ENCODE measurements at places on chromosomes 16 and 17.
A peak's percentile ranks its signal among the peaks of the same experiment; 100 is the strongest.

DNA sequence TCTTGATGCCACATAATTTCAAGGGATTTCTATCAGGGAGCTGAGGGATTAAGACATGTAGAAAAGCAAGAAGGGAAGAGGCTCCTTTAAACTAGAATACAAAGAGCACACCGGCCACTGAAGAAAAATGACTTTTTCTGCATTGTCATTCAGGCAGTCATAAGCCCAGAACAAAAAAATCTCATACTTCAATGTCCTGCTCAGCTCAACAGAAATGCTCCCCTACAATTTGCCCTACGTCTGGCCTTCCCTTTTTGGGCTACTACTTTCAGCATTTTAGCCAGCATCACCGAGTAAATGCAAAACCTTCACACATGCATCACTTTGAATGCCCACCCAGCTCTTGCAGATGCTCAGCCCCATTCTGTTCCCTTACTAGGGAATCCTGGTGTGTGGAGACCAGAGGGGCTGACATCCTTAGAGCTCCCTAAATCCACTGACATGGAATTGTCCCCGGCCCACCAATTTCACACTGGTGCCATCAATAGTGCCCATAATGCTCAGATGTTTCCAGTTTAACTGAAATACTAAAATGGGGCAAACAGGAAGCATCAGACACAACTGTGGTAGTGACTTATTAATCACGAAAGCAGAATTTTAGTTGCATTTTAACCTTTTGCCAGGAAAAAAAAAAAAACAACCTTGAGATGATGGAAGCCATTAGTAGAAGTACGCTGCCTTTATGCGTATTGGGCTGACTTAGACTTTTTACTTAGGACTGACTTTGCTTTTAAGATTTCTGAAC, 2.7 kb downstream of the MAP3K14 start:
- peaks cover 66% of the 10 kb centered on the region for H3K36me3 ChIP-seq
- H3K27ac ChIP-seq, result peak overlapping the region; percentile 99
- H3K4me3 ChIP-seq, result peak overlapping the region; percentile 99
- H3K4me1 ChIP-seq, result peaks cover 66% of the 10 kb centered on the region
- peaks cover 1% of the 10 kb centered on the region for H3K27me3 ChIP-seq

- peak overlapping the region; percentile 100 for H3K27ac ChIP-seq
- H3K27me3 ChIP-seq, result no peaks in the 10 kb centered on the region
These were observed 596 bp upstream of the PFN1 start for GRCh38 chr17:4948931-4949320.

- H3K36me3 ChIP-seq, result no peaks in the 10 kb centered on the region
- no peaks in the 10 kb centered on the region for H3K27me3 ChIP-seq
- H3K4me1 ChIP-seq, result peaks cover 33% of the 10 kb centered on the region
- no peak overlapping the region for H3K4me3 ChIP-seq
- DNase-seq, result no peak
These were observed 17.3 kb upstream of the SPN start for GRCh38 chr16:29645694-29646187.

DNA sequence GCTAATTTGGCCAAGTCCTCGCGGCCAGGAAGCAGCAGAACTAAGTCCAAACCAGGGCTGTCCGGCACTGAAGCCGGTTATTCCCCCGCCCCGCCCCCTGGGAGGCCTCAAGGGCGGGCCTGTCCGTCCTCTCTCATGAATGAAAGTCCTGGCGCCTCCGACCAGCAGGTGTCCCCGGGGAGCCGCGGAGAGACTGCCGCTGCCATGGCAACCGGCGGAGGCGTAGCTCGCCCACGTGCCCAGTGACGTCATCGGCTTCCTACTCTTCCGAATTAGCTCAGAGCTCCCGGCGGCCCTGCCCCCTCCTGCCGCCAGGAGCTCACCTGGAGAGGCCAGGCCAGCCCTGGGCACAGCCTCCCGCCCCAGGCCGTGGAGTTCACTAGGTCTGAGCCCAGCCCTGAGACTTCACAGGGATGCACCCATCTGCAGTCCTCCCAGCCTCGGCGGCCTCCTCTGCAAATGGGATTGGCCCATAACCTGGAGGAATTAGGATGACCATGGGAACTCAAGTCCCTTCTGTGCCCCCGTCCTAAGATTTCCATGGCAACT, 1.3 kb downstream of the SPATA2L start:
- peak overlapping the region; percentile 83 for H3K4me3 ChIP-seq
- H3K4me1 ChIP-seq, result peaks cover 12% of the 10 kb centered on the region
- peak overlapping the region; percentile 67 for H3K27ac ChIP-seq

- peaks cover 7% of the 10 kb centered on the region for H3K4me1 ChIP-seq
- peak overlapping the region; percentile 34 for H3K4me3 ChIP-seq
- no peak overlapping the region for H3K27ac ChIP-seq
- H3K27me3 ChIP-seq, result no peaks in the 10 kb centered on the region
These were observed 3.3 kb upstream of the FN3KRP start for GRCh38 chr17:82713071-82713723.

- H3K27ac ChIP-seq, result no peak overlapping the region
- peaks cover 3% of the 10 kb centered on the region for H3K4me1 ChIP-seq
- peaks cover 18% of the 10 kb centered on the region for H3K27me3 ChIP-seq
- H3K36me3 ChIP-seq, result no peaks in the 10 kb centered on the region
These were observed 12.0 kb downstream of the ARL4D start for GRCh38 chr17:43410557-43411368.

DNA sequence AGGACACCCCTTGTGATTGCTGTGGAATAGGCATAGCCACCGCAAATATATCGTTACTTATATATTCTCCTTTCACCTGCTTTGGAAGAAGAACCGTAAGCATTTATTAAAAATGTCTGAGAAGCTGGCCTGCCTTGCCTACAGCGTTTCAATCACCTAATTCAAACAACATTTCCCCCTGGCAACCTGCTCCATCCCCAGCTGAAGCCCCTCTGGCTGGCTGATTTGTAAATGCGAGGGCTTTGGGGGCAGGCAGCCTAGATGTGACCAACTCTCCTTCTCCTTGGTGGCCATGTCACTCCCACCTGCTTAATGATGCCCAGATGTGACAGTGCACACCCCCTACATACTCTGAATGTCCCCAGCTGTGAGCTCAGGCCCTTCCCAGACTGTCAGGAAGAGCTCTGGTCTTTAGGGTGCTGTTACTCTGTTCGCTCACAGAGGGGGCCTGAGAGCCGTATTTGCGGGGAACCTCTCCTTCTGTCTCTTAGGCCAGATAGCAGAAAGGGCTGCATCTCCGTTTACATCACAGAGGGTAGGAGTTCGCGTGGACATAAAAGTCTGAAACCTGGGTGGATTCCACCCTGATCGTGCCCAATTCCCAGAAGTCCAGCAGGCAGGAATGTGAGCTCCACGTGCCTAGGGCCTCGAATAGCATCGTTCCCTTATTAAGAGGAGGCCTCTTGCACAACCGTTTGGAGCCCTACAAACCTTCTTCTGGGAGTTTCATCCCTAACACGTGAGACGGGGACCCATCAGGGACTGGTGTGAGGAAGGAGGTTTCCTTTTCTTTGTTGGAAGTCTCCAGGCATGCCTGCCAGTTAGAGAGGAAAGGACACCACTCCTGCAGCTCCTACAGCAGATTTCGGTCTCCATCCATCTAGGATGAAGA, 2.4 kb upstream of the SDK2 start:
- H3K36me3 ChIP-seq, result no peaks in the 10 kb centered on the region
- no peak for DNase-seq
- H3K4me1 ChIP-seq, result peaks cover 5% of the 10 kb centered on the region

DNA sequence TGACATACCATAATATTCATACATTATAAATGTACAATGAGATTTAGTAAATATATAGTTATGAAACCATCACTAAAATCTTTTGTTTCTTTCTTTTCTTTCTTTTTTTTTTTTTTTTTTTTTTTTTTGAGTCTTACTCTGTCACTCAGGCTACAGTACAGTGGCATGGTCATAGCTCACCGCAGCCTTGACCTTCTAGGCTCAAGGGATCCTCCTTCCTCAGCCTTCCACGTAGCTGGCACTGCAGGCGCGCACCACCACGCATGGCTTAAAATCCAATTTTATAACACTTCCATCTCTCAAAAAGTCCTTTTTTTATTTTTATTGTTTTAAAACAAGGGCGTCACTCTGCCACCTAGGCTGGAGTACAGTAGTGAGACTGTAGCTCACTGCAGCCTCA, 41.1 kb downstream of the ZNRF1 start:
- no peak overlapping the region for H3K4me3 ChIP-seq
- H3K27ac ChIP-seq, result no peak overlapping the region
- peaks cover 60% of the 10 kb centered on the region for H3K36me3 ChIP-seq
- H3K27me3 ChIP-seq, result no peaks in the 10 kb centered on the region
- H3K4me1 ChIP-seq, result peaks cover 19% of the 10 kb centered on the region

- DNase-seq, result no peak
- H3K36me3 ChIP-seq, result peaks cover 19% of the 10 kb centered on the region
- no peak overlapping the region for H3K4me3 ChIP-seq
- peaks cover 26% of the 10 kb centered on the region for H3K4me1 ChIP-seq
- no peaks in the 10 kb centered on the region for H3K27me3 ChIP-seq
These were observed 131.3 kb downstream of the NLK start for GRCh38 chr17:28173801-28174200.

DNA sequence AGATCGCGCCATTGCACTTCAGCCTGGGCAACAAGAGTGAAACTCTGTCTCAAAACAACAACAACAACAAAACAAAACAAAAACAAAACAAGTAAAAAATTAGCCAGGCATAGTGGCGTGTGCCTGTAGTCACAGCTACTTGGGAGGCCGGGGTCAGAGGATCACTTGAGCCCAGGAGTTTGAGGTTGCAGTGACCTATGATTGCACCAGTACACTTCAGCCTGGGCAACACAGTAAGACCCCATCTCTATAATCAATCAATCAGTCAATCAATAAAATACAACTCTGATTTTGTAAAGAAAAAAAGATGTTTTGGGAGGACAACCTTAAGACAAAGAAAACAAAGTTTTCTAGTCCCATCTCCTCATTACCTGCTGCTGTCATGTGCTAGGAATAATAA, 51.9 kb downstream of the MARCHF10 start:
- no peak overlapping the region for H3K27ac ChIP-seq
- H3K4me1 ChIP-seq, result no peaks in the 10 kb centered on the region

DNA sequence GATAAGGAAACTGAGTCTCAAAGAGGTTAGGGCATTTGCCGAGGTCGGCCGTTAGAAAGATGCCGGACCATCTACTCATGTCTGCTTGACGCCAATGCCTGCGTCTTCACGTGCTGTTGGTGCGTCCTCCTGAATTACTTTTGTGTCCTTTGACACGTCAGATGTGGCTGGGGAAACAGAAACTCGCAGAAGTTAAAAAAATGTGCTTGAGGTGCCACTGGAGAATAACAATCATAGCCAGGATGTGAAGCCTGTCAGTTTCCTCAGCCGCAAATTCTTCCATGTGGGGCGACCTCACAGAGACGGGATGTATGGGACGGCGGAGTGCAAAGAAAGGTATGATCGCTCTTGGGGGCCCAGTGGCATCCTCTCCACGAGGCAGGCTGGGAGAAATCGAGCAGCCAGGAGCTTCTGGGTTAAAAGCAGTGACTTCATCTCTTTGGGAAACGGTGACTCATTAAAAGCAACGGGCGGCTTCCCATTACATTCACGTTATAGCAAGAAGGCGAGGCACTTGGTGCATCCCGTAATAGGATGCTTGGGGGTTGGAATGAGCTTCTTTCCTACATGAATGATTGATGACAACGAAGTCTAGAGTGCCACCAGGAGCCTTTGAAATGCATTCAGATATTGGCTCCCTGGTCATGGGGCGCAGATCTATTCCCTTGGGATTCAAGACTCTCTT, 67.8 kb downstream of the BMERB1 start:
- no peak overlapping the region for H3K27ac ChIP-seq
- H3K4me3 ChIP-seq, result no peak overlapping the region
- peaks cover 16% of the 10 kb centered on the region for H3K4me1 ChIP-seq
- peaks cover 4% of the 10 kb centered on the region for H3K27me3 ChIP-seq
- no peak for DNase-seq

- no peaks in the 10 kb centered on the region for H3K36me3 ChIP-seq
- no peaks in the 10 kb centered on the region for H3K27me3 ChIP-seq
- H3K27ac ChIP-seq, result no peak overlapping the region
- DNase-seq, result no peak
These were observed 1.9 kb upstream of the SNAI3 start for GRCh38 chr16:88688013-88688778.

- H3K27ac ChIP-seq, result no peak overlapping the region
- DNase-seq, result no peak
- H3K4me3 ChIP-seq, result no peak overlapping the region
- H3K27me3 ChIP-seq, result no peaks in the 10 kb centered on the region
These were observed 140.0 kb upstream of the IRX6 start for GRCh38 chr16:55184052-55184451.
